Myometrial cell (primary cell): ENCODE measurements at places on chromosomes 1 and 21. TPM values are rescaled to one million over a fixed set of nuclear protein-coding genes. Genes with fewer than 3 reads are reported as not detected.

Gene PBX1
- total RNA-seq: 36.3 and 48.4 TPM in 2 replicates

Gene CYP2J2
- total RNA-seq: 0.18 TPM in 1 of 2 replicates, not detected in the other

Gene APP
- 208 and 210 TPM in 2 replicates for total RNA-seq

Gene RNF186
- not detected in 2 replicates for total RNA-seq

Gene CYP4Z1
- total RNA-seq: not detected in 2 replicates

Gene PRAMEF13
- total RNA-seq: not detected in 2 replicates

Gene B3GALT5
- total RNA-seq: under 0.01 TPM in 1 of 2 replicates, not detected in the other
